HCT116 (cell line): ENCODE measurements at places on chromosomes 3 and 15.

GRCh38 chr15:72154316-72154715, 36.1 kb downstream of the SENP8 start:
- no peak for DNase-seq

DNA sequence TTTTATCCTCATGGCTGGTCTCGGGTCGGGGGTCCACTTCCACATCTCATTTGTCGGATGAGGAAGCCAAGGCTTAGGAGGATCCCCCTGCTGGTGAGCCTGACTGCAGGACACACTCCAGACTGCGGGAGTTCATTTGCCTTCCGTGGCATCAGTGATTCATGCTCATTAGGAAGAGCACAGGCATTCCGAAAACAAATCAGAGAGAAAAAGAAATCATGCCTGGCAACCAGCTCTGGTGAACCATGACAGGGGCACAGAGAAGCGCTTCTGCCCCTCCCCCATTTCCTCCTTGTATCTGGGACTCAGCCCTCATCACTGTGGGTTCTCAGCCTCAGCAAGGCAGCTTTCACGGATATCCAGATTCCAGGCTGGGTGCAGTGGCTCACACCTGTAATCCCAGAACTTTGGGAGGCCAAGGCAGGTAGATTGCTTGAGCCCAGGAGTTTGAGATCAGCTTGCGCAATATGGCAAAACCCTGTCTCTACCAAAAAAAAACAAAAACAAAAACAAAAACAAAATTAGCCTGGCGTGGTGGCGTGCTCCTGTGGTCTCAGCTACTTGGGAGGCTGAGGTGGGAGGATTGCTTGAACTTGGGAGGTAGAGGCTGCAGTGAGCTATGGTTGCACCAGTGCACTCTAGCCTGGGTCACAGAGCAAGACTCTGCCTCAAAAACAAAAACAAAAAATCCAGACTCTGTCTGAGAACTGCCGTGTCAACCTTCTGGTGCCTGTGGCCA, 28.4 kb downstream of the IRAK2 start:
- DNase-seq = no peak

DNA sequence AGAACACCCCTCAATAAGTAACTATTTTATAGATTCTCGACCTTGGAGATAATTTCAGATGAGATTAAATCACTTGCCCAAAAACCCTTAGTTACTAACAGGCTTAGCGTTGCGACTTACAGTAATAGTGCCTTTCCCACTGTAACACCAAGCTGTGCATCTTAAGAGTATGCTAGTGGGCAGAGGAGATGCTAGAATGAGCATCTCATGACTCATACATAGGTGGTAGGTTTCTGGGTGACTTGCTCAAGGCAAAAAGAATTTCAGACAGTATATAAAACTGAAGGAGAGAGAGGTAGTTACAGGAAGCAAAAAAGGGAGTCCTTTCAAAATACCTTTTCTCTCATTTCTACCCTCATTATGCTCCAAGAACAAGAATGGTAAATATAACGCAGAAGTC, 3.9 kb downstream of the KATNBL1 start:
- DNase-seq = no peak

GRCh38 chr15:81024265-81024872, 23.6 kb downstream of the TLNRD1 start:
- no peak for DNase-seq

- no peak for DNase-seq
Measured at GRCh38 chr3:78140866-78141265, 1101.0 kb downstream of the ROBO2 start.

DNA sequence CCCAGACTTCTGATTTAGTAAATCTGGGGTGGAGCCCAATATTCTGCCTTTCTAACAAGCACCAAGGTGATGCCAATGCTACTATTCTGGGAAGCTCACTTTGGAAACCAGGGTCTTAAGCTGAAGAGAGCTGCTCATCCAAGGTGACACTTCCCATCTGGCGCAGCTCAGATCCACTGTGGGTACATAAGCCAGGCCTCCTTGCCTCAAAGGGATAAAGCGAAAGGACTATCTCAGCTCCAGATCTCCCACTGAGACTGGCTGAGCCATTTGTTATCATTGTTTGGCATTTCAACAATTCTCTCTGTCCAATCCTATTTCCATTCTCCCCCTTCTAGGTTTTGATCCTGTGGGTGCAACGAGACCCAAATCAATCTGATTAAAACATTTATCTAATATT, 323.8 kb downstream of the GBE1 start:
- no peak for DNase-seq

- no peak for DNase-seq
Measured at GRCh38 chr3:27385504-27385903, 16.3 kb upstream of the NEK10 start.

DNA sequence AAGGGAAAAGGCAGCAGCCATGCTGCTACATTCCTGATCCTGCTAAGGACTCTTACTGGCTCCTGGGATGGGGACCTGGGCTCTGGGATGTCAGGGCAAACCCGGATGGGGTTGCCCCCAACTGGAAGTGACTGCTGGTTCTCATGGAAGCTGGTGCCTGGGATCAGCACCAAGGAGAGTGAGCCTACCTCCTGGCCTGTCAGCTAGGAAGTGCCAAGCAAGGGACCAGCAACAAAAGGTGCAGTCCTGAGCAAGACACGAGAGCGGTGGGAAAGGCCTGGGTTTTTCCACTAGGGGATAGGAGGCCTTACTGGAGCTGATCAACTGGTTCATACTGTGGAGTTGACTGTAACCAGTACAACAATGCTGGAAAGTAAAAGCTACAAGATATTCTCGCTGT, 47.9 kb upstream of the SYNM start:
- DNase-seq = no peak
